Effector memory CD4-positive, alpha-beta T cell (primary cell): ENCODE measurements at places on chromosomes 12 and 14.

DNA sequence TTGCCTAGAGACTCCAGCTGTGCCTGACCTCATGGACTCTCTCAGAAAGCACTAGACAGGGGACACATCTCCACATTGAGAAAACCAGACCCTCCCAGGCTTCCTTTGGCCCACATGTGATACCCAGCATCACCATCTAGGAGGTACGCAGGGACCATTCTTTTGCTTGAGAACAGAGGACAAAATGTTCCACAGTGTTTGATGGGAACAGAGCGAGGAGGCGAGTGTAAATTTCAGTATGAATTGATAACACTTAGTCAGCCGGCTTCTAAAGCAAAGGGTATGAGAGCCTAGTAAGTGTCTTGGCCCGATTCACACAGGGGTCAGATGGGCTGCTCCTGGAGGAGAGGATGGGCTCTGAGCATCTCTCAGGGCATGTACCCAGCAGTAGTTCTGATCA is 1052.4 kb downstream of the BCL11B start:
- DNase-seq: no peak

- no peak for DNase-seq
These were observed 192.5 kb downstream of the KTN1 start for GRCh38 chr14:55772486-55772885.

- DNase-seq: no peak
These were observed 11.5 kb downstream of the TEAD4 start for GRCh38 chr12:2970744-2971143.

- peak; percentile 47 for DNase-seq
These were observed 14.0 kb upstream of the RACGAP1 start for GRCh38 chr12:50039151-50039835.

GRCh38 chr14:80316441-80316840 is 105.1 kb upstream of the DIO2 start:
- DNase-seq: no peak

GRCh38 chr12:53972722-53973235 is at the start of gene HOXC11:
HOXC11 (plus strand) TSS chr12:53973126; CDS start chr12:53973242, 116 bp downstream.
- DNase-seq: no peak

DNA sequence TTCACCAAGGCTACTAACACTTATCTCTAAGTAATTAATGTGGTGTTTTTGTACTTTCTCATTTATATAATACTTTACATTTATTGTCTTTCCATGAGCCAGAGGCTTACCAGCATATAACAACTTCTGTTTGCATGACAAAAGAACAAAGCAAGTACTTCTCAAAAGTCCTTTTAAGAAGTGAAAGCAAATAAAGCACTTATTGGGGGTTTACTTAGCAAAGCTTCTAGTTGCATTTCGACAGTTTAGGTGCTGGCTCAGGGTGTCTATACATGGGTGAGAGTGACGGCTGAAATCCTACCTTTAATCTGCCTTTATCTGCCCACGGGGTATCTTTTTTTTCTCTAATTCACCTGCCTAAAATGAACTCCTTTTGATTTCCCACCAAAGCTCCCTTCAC is 21.0 kb upstream of the DCN start:
- no peak for DNase-seq

GRCh38 chr14:44404599-44404998 is 102.5 kb downstream of the FSCB start:
- DNase-seq: no peak

GRCh38 chr14:58788655-58789503 is 151.1 kb downstream of the DACT1 start:
- no peak for DNase-seq

DNA sequence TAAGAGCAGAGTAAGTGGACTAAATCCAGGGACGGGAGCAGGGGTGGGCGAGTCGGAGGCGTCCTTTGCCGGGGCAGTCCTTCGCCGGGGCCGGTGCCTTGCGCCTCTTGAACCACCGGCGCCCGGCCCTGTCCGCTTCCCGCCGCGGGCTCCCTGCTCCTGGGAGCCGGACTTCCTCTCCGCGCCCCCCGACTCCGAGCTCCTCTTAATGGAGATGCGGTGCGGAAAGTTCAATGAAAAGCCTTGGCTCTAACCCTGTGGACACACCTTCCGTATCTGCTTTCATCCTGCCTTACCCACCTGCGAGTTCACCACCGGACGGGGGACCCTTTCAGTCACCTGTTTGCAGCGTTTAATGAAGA is 412 bp downstream of the FGFR1OP2 start:
- DNase-seq: no peak

GRCh38 chr14:57498659-57499058 is 5.0 kb upstream of the CCDC198 start:
- DNase-seq: no peak

- no peak for DNase-seq
These were observed 278.1 kb upstream of the SOX5 start for GRCh38 chr12:24227551-24227950.

DNA sequence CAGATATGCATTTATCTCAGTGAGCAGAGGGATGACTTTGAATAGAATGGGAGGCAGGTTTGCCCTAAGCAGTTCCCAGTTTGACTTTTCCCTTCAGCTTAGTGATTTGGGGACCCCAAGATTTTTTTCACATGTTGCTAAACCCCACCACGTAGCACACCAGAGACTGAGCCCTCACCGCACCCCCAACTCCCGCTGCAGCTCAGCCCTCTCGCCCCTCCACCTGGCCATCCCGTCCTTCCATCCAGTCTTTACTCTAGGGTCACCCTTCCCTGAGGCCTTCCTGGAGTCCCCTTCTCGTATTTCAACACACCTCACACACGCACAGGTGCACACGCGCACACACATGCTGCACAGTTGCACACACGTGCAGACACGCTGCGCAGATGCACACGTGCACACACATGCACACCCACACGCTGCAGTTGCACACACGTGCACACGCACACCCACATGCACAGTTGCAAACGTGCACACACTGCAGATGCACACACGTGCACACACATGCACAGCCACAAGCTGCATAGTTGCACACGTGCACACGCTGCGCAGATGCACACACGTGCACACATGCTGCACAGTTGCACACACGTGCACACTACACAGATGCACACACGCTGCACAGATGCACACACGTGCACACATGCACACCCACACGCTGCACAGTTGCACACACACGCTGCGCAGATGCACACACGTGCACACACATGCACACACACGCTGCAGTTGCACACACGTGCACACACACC is 30.0 kb downstream of the HSP90AA1 start:
- DNase-seq: no peak

- no peak for DNase-seq
These were observed 420.4 kb downstream of the PCNX1 start for GRCh38 chr14:71327691-71328090.

DNA sequence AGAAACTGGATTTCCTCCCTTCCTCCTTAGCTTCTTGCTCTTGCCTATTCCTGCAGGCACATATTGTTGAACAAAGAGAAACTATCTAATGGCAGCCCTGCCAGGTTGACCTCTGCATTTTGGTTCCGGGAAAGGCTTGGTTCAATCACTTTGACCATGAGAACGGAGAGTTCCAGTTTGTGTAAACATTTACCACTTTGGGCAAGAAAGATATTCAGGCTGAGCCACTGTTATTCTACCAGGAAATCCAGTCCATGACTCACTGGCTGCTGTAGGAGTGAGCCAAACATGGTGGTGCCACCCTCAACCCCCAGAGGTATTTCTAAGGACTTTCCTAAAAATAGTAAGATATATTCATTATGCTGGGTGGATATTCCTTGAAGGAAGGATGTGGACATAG is 242.2 kb upstream of the OR4E1 start:
- DNase-seq: no peak

GRCh38 chr12:120100630-120101029 is 15.9 kb downstream of the RAB35 start:
- no peak for DNase-seq

DNA sequence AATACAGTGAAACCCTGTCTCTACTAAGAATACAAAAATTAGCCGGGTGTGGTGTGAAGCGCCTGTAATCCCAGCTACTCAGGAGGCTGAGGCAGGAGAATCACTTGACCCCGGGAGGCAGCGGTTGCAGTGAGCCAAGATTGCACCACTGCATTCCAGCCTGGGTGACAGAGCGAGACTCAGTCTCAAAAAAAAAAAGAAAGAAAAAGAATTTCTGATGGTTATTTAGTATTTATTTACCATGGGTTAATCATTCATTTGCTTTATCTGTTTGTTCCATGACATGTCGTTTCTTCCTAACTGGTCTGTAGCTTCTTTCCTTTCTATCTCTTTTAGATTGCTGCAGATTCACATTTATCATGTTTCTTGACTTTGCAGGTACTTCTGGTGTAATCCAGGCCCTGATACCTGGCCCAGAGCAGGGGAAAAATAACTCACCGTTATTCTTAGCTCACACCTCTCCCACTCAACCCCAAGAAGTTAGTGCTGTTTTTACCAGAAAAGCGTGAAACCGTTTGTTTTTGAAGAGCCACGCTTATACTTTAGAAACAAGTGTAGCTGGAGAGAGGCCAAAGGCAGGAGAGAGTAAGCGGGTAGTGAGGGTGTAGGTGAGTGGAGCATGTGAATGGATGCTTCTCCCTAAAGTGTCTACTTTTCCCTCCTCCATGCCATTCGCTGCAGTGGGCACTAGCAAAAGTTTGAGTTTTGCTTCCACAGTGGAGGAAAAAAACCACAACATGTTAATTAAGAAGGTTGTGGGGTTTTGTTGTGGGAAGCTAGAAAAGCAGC is 45.4 kb downstream of the SRGAP1 start:
- no peak for DNase-seq

- no peak for DNase-seq
These were observed 771.7 kb upstream of the TMEM132C start for GRCh38 chr12:127494961-127495915.

DNA sequence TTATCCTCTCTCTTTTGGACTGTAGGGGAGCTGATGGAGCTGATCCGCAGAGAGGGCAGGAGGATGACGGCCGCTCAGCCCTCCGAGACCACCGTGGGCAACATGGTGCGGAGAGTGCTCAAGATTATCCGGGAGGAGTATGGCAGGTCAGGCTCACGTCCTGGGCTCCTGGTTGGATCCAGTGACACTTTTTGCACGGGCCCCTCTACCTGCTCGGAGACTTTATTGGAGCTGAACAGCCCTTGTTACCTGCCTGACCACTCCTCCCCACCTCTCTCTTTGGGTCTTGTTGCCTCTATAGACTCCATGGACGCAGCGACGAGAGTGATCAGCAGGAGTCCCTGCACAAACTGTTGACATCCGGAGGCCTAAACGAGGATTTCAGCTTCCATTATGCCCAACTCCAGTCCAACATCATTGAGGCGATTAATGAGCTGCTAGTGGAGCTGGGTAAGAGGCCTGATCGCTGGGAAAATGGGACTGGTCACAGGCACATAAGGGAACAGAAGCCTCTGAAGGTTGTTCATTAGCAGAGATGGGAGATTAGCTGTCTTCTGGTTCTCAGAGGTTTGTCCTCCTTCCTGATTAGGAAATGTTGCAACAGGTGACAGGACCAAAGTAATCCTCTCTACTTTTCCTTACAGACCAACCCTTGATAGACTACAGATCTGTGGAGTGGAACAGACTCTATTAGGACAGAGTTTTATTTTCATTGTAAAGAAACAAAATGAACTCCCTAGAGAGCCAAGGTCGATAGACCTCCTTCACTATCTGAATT is 718 bp downstream of the EIF2B2 start:
- DNase-seq: no peak

DNA sequence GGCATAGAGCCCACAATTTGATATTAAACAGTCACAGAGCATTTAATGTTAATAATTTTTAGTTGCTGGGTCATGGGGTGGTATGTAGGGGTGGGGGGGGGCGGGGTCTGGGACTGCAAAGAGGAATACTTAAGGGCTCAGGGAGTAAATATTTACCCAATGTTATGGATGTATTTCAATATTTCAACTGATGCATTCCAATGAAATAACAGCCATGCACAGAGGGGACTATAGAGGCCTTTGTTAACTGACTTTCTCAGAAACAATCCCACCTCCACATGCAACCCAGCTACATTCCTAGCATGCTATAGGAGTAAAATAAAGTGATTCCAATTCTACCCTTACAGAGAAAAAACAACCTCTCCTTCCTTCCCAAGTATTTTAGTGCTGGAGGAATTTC is 7.9 kb upstream of the BBS10 start:
- DNase-seq: no peak

- DNase-seq: no peak
These were observed 24.9 kb upstream of the CHGA start for GRCh38 chr14:92897922-92898565.

DNA sequence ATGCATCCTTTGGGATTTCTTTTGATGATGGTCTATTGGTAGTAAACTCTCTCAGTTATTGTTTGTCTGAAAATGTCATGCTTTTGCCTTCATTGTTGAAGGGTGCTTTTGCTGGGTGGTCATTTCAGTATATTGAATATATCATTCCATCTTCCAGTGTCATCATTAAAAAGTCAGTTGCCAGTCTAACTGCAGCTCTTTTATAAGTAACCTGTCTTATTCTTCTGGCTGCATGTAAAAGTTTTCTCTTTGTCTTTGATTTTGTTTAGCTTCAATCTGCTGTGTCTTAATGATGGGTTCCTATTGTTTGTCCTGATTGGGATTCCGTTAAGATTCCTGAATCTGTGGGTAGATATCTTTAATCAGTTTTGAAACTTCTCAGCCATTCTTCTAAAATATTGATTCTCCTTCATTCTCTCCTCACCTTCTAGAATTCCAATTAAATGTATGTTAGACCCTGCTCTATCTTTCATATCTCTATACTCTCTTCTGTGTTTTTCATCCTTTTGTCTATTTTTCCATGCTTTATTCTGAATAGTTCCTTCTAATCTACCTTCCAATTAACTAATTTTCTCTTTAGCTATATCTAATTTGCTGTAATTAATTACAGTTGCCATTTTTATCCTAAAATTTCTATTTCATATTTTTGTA is 6.4 kb downstream of the OAS1 start:
- DNase-seq: no peak

GRCh38 chr12:83850531-83850930 is 1062.1 kb downstream of the SLC6A15 start:
- DNase-seq: no peak

DNA sequence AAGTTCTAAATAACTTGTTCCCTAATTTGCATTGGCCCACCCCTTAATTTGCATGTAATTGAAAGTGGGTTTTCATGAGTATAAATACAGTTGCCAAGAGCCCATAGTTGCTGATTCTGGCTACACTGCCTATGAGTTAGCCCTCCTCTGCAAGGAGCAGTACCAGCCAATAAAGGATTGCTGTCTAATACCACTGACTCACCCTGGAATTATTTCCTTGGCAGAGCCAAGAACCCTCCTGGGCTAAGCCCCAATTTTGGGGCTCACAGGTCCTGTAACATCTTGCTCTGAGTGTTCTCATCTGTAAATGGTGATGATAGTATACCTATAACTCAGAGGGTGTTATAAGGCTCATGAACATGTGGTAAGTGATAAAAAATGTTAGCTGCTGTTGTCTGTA is 6.8 kb downstream of the TTC8 start:
- DNase-seq: no peak

GRCh38 chr12:104672501-104673265 is 215.9 kb downstream of the CHST11 start:
- no peak for DNase-seq

- DNase-seq: no peak
These were observed 13.9 kb upstream of the TCP11L2 start for GRCh38 chr12:106288494-106289195.
